ENCODE measurements at places on chromosomes 3 and 15.

- peak; percentile 3 for DNase-seq
Observed at GRCh38 chr3:136250903-136251460, 842 bp downstream of the PCCB start.

GRCh38 chr3:123787133-123787532 is 97.0 kb downstream of the MYLK start:
- DNase-seq = no peak

GRCh38 chr3:144381607-144382006 is 410.0 kb downstream of the DIPK2A start:
- no peak for DNase-seq

GRCh38 chr15:67843571-67844387 is 3.9 kb upstream of the RNU6-1 start:
- no peak for DNase-seq

GRCh38 chr3:9074079-9074478 is 110.8 kb upstream of the RAD18 start:
- no peak for DNase-seq

DNA sequence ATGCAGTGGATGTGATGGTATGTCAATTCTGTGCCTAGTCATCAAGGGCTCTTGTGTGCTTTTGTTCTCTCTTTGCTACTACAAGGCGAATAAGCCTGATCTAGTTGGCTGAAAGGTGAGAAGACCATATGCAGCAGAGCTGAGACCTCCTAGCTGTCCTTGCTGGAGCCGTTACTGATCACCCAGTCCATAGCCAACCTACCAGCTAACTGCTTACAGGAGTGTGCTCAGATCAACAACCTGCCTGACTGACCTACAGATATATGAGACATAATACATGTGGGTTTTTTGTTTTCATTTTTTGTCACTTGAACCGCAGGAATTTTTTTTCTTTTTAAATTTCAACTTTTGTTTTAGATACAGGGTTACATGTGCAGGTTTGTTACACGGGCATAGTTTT is 22.8 kb downstream of the OXSM start:
- DNase-seq = no peak

- DNase-seq = no peak
Observed at GRCh38 chr15:69749797-69750196, 297.2 kb downstream of the RPLP1 start.

GRCh38 chr3:32493437-32494414 is 8.9 kb downstream of the CMTM6 start:
- no peak for DNase-seq

DNA sequence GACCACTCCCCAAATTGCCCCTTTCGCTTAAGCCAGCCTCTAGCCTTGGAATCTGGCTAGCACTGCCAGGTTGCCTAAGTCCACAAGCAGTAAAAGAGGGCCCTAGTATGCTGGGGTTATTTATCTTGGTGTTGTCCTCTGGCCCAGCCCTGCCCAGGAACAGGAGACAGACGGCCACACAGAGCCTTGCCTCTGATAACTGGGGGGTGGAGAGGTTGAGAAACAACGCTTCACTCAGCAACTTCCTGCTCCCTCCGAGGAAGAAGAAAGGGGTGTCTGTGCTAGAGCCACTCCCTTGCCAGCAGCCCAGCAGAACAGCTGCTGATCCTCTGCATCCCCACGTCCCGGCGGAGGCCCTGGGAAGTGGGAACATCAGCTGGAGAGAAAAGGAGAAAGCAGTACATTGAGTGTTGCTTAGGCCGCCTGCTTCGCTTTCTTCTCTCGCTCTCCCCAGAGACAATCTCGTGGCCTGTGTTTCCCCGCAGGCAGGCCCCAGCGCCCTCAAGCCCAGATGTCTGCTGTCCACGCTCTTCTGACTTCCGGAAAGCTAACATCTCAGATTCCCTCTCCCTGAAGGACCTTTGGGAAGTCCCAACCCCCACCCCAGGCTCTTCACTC is 22.6 kb upstream of the C3orf70 start:
- no peak for DNase-seq

- DNase-seq = no peak
Observed at GRCh38 chr3:14031271-14031670, 93.4 kb downstream of the CHCHD4 start.

GRCh38 chr15:84750583-84751092 is 2.2 kb downstream of the ZNF592 start:
- DNase-seq = no peak

DNA sequence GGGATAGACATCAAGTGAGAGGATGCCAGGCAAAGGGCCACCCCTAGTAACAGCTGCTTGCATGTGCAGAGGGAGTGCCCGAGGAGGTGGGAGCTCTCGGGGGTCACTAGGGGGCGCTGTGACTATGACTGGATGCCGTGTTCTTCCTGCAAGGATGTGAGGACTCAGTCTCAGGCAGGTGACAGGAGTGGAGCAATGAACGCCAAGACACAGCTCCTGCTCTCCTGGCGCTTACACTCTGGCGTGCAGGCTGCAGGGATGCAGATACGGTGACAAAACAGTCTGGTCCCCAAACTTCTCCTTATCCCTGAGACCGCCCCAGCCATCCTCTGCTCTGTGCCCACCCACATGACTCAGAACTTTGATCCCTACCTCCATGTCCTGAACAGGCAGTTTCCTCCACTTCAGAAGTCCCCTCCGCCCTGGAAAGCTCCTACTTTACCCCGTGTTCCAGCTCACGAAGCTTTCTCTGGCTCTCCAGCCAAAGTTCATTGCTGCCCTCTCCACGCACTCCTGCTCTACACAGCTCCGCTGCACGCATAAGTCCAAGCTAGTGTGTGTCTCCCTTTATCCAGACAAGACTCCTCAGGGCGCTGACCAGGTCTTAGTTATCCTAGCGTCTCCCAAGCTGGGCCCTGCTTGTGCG is 14.7 kb downstream of the RHOV start:
- peak; percentile 80 for DNase-seq

DNA sequence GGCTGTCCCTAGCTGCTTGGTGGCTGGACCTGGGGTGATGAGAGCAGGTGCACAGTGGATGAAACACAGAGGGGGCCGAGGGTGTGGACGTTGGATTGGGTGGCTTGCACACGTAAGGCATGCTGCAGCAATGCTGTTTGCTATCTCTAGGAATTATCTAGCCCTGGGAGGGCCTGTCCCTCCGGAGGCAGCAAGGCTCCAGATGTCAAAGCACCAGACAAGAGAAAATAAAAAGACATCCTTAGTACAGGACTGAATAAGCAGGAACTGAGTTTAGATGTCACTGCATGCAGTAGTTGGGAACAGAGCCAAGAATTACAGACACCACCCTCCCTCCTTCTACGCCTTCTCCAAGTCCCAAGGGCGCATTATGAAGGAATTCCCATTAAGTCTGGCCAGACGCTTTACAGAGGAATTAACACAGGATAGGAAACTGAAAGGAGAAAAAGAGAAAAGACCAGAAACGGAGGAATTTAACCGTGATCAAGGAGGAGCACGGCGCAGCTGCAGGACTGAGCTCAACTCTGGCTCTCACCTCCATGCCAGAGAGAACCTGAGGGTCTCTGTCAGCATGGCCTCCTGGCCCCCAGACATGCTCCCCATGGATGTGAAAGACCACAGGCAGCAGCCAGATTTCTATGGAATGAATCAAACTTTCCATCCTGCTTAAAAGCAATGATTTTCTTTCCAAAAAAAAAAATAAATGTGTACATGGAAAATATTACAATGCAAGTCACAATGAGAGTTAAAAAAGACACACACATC is 13.8 kb downstream of the ATP10A start:
- DNase-seq = no peak

DNA sequence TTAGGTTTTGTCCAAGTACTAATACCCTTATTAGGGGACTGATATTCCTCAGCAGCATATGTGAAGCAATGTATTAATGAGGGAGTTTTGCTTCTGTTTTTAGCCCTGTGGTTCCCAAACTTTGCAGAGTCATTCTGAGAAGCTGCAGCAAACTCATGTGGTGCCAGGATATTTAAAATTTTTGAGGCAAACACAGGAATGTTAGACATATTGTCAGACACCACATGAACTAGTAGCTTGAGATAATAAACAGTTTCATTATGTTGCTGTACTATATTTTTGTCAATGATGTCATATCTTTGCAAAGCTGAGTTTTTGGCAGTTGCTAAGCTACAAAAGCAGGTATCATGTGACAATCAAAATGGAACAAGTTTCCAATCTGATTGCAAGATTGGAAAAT is 36.6 kb downstream of the ATP6V1A start:
- no peak for DNase-seq

GRCh38 chr3:38117748-38118420 is 19.0 kb downstream of the ACAA1 start:
- peak; percentile 70 for DNase-seq

GRCh38 chr3:58835086-58835485 is 168.5 kb upstream of the FAM3D start:
- no peak for DNase-seq

- peak; percentile 25 for DNase-seq
Observed at GRCh38 chr15:23648920-23649515, 1.4 kb upstream of the MAGEL2 start.

DNA sequence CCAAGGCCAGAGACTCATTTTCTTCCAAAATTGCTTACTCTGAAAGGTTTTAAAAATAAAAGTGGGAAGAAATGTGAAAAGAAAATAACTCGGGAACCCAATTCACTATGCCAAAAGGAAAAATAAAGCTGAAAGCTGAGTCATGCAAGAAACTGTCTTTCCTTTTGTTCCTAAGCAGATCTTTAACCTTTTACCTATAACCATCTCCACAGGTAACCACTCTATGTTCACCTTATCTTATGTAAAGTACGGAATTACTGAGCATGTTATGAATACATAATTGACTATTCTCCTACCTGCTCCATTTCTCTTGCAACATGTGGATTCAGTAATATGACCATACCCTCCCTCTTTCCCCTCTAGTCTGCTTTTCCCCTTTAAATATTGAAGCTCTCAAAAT is 62.0 kb downstream of the MINDY4B start:
- DNase-seq = no peak

- peak; percentile 13 for DNase-seq
Observed at GRCh38 chr3:11195721-11196332, 41.5 kb downstream of the HRH1 start.

DNA sequence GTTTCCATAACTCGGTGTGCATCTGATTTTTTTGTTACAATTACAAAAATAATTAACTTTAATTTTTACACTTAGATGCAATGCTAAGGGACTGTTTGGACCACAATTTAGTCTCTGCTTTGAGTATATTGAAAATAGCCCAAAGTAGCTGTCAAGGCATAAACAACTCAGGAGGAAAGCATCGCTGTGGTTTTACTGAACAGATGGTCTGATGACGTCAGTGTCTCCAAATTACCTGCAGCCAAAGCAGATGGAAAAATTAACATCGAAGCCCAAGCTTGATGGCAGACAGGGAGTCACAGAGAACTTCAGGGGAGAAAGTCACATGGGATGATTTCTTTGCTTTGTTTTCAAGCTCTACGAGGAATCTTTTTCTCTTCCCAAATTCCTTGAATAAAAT is 83.1 kb upstream of the PLCL2 start:
- DNase-seq = no peak

DNA sequence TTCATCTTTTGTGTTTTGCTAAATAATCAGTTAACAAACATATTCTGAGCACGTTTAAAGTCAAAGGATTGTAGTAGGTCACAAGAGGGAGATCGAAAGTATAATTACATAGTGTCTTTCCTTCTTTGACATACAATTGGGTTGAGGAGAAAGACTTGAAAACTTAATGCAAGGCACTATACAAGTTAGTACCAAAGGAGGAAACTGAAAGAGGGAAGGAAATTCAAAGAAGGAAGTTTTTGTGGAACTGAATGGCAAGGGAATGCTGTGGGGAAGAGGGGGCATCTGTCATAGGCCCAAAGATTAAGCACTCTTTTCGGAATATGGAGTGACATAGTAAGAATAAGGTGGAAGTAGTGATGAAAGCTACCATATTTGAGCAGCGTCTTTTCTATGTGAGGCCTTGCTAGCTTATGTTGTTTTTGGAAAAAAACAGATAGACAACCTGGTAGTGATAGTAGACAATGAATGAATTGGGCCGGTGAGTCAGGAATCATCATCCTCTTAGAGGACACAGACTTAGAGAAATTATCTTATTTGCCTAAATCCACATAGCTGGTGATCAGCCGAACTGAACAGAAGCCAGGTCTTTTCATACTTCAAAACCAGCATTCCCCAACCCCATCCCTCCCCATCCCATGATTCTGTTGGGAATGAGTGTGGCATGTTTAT is 10.2 kb downstream of the MBNL1 start:
- no peak for DNase-seq

DNA sequence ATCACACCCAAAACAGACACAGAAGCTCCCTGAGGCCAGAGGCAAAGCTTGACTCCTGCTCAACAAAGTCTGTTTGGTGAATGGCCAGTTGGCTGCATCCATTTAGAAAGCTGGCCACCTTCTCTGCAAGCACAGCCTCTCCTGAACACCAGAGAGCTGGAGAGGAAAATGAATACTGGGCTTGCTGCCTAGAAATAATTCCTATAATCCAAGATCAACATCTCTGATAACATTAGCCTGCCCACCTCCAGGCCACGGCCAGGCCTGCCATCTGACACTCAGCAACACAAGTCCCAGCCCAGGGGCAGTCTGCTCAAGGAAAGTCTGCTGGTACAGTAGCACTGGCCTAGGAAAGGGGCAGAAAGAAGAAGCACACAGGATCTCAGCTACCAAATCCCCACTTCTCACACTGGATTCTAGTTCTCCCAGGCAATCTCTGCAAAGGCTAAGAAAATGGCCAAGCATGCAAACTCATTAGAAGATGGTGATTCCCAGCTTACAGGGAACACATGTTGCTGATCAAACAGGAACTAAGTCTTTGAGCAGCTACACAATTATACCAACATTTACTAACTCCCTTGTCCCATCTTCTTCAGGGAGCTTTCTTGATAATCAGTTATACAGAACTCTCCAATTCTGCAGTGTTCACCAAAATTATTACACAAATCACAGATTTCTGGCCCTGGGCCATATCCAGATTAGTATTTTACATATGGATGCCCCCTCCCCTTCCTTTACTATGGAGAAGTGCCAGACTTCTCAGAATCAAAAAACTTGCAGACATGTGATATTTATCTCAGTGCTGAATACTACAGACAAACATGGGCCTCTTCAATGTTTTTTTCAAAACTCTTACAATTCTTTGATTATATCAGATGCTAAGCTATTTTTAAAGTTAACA is 9.9 kb downstream of the TBC1D2B start:
- DNase-seq = no peak

DNA sequence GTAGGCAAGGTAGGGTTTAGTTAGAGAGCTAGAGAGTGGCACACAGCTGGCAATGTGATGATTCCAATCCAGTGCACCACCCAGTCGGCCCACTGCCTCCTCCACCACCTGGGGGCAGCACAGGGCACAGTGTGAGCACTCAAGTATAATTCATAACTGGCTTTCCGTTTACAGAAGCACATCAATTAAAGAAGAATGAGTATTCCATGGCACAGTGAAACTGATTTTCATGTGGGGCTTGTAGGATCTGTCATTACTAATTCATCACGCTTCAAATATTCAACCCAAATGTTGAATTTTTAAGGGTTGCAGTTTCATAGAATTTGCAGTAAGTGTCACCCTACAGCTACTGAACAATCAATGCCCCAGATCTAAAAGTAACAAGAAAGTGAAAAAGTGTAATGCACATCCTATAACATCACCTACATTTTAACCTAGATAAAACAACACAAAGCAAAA is 149.9 kb downstream of the IGSF11 start:
- peak; percentile 68 for DNase-seq

- no peak for DNase-seq
Observed at GRCh38 chr3:58585994-58586393, 8.8 kb upstream of the FAM107A start.

- no peak for DNase-seq
Observed at GRCh38 chr3:116338713-116339112, 106.6 kb downstream of the LSAMP start.
